ENCODE measurements at places on chromosomes 2 and 18.

DNA sequence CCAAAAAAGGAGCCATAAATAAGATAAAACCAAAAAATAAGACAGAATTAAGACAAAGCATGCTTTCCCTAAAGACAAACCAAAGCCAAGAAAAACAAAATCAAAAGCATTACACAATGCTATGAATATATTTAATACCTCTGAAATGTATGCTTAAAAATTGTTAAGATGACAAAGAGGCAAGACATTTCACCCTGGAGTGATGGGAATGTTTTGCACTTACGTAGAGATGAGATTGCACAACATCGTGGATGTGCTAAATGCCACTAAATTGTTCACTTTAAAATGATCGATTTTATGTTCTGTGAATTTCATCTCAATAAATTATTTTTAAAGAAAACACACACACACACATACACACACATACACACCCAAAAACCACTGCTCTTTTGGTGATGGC lies 386.6 kb upstream of the KLHL29 start:
- DNase-seq: no peak

DNA sequence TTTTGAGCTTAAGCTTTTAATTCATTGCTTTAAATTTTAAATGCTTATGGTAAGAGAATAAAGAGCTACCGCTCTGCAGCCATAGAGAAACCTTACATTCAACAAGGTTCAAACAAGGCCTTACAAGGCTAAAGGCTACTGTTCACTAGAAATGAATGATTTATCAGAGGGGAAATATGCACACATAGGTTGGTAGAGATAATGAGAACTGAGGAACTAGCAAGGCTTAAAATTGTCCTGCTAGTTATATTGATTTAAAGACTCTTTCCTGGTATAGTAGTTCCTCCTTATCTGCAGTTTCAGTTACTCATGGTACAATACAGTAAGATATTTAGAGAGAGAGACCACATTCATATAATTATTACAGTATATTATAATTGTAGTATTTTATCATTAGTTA lies 193.4 kb downstream of the WDR7 start:
- no peak for DNase-seq

GRCh38 chr2:121591199-121591598 lies 58.1 kb downstream of the CLASP1 start:
- no peak for DNase-seq

GRCh38 chr2:156343096-156343939 lies 10.8 kb upstream of the NR4A2 start:
- no peak for DNase-seq

DNA sequence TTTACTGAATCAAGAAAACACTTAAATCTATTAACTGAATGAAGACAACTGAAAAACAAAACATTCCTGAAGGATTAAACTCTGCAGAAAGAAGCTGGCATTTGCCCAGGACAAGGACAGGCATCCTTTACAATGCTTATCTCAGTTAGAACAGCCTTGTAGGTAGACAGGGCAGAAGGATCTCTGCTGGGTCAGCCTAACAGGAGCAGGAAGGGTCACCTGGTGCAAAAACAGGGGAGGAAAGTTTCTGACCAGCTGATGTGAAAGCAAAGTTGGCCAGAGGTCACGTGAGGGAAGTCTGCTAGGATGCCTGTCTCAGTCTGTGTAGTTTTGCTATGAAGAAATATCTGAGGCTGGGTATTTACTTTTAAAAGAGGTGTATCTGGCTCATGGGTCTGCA lies 348.6 kb downstream of the ANAPC1 start:
- DNase-seq: no peak

DNA sequence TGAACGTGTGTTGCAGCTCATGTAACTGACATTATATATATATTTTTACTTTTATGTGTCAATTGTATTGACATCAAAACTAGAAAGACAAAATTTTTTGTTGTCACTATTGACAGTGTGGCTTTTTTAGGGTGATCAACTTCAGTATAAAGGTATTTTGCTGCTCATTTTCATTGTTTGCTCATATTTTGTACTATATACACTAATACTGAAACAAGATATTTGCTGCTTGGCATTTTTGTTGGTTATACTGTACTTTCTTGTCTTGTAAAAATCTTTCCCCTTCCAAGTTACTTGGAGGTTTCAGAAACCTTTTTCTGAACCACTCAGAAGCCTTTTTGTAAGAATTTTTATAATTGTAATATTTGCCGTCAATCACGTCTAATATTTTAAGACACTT lies 16.5 kb downstream of the AFTPH start:
- DNase-seq: no peak

DNA sequence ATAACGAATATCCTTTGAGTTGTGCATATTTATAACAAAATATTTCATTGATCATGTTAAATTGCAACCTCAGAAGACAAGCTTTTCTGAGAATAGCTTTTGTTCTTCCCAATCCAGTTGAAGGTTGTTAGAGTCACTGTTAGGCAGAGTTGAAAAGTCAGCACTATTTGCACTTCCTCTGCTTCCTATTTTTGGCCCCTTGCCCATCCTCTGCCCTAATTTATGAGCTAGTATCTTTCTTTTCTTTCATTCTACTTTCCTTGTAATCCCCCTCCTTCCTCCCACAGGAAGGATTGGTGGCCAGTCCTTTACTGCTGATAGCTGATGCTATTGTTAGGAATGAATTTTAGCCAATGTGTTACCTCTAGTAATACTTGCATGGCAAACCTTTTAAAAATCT lies 4.9 kb downstream of the RALB start:
- no peak for DNase-seq

DNA sequence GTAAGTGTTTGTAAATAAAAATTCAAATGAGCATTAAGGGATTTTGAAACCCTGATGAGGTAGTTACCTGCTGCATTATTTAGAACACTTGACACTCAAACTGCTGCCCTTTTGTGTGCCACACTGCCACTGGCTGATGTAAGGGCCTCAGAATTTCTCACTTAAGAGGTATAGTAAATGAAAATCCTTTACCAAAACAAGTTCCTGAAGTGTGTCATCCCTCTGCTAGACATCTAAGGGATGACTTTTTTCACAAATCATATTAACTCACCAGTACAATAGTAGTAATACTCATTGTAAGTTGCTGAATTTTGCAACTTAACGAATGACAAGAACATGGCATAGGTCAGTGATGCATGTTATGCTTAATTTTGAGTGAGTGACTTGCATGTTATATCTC lies 274.9 kb upstream of the UBE2E3 start:
- no peak for DNase-seq
